ENCODE measurements at places on chromosomes 3 and 15.

- DNase-seq = no peak
Observed at GRCh38 chr15:79978655-79979514, 7.9 kb upstream of the BCL2A1 start.

DNA sequence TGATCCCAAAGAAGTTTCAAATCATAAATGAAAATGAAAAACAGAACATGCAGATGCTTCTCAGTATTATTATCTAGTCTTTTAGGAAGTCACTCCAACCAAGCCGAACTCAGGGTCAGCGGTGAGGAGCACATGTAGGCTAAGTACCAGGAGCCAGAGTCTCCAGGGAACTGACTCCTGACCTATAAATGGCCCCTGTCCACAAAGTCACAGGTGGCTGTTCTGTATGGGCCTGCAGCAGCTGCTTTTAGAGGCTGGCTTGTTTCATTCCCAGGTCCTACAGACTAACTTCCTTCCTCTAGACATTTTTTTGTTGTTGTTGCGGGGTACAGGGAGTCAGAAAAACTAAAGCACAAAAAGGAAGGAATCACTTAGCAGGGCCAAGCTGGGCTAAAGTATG is 54.6 kb downstream of the DAPK2 start:
- DNase-seq = no peak

DNA sequence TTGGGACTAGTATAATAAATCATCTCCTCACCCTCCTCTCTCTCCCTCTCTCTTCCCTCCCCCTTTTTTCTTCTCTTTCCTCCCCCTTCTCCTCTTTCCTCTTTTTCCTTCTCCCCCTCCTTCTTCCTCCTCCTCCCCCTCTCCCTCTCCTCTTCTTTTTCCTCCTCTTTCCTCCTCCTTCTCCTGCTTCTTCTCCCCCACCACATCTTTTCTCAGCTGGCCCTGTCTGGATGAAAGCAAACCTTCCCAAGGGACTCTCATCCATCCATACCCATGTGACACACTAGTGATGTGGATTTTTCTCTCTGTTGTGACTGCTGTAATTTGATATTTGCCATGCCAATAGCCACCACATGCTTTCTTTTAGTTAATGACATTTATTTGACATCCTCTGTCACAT is 127.2 kb downstream of the EBLN2 start:
- DNase-seq = no peak

DNA sequence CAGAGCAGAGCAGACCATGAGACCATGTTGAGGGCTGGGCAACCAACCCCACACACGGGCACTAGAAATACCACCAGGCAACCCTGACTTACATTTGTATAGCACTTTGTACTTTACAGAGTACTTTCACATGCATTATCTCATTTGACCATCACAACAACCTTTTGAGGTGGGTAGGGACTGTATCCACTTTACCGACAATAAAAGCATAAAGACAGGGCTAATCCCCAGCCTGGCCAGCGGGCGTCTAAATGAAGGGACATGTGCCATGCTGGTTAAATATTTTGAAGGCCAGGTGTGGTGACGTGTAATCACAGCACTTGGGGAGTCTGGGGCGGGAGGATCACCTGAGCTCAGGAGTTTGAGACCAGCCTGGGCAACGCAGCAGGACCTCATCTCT is 23.6 kb downstream of the RASGRP1 start:
- no peak for DNase-seq

- DNase-seq = no peak
Observed at GRCh38 chr3:38516669-38517068, 20.5 kb downstream of the EXOG start.

DNA sequence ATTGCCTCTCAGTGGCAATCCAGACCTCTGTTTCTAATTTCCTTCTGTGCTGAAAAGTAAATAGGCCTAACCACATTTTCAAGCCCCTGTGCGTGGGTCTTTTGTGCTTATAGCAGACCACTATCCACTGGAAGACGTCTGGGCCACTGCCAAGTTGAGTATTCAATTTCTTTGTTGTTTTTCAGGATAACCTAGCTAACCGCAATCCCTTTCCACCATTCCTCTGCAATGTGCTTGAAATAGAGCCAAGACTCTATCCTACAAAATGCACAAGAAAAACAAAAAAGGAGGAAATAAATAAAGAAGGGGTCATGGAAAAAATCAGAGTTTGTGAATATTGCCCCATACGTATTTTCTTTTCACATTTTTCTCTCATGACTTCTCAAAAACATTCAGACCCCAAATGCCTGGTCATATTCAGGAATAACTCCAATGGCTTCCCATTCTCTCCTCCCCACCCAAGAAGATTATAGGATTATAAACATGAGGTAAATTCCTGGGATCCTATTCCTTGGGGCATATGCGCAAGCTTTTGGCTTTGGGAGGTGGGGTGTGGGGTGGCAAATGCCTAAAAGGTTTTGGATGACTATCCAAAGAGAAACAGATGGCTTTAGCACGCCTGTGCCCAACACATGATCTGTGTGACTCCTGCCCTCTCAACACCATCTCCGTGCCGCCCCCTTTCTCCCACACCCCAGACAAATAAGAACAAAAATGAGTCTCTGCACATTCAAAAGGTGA is 217.9 kb upstream of the THBS1 start:
- DNase-seq = no peak

DNA sequence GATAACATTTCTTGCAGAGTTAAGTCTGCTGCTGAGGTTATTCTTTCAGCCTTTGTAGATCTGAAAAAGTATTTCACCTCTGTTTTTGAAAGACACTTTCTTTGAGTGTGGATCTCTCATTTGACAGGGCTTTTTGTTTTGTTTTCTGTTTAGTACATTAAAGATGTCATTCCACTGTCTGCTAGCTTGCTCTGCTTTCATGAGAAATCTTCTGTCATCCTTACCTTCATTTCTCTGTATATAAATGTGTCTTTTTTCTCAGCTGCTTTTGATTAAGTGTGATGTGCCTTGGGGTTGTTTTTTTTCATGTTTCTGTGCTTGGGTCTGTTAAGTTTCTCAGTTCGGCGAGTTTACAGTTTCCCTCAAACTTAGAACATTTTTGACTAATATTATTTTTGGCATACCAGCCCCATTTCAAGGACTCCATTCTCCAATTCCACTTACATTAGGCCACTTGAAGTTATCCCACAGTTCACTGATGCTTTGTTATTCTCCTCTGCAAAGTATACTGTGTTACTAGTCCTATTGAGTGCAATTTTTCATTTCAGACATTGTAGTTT is 43.9 kb upstream of the CA12 start:
- DNase-seq = no peak

- no peak for DNase-seq
Observed at GRCh38 chr15:58606577-58607080, 142.9 kb downstream of the ADAM10 start.

GRCh38 chr3:156253150-156253549 is 132.8 kb downstream of the KCNAB1 start:
- no peak for DNase-seq

DNA sequence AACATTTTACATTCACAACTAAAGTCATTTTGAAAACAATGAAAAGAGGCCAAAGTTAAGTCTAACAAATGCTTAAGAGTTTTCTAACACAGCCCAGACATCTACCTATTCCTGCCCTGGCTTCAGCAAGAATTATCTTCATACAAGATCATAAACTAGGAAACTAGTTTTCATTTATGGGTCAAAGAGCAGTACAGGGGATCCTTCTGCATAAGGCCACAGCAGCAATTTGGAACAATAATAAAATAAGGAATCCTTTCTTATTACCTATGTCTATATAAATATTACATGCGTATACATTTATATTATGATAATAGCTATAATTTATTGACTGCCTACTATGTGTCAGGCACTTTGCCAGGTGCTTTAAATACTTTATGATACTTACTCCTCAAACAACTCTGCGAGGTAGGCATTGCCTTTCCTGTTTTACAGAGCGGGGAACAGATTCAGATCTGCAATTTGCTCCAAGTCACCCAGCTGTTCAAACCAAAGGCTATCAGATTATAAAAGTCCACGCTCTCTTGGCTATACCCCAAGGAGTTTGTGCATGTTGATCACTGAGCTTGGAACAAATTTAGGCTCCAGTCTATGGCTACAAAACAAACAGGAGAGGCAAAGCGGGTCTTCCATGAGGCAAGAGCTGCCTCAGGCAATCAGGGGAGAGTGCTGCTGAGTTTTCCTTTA is 196.4 kb downstream of the RORA start:
- no peak for DNase-seq

GRCh38 chr3:68206524-68207117 is 552.2 kb upstream of the SUCLG2 start:
- no peak for DNase-seq

- no peak for DNase-seq
Observed at GRCh38 chr3:196287090-196287439, 461 bp downstream of the PCYT1A start.

DNA sequence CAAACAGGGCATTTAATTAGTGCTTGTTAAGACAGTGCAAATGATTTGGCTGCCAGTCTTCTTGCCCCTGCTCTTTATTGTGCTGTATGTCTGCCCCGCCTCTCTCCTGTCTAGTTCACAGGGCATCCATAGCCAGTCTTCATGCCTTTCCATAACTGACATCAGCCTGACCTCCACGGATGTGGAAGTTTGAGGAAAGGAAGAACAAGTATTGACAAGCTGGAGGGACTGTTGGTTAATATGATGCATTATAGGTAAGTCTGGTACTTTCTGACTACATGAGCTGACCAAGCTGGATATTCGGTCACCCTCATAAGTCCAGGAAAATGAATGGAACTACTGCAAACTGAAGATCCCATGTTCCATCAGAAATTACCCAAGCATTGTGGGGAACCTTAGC is 325.9 kb downstream of the TIGIT start:
- no peak for DNase-seq

DNA sequence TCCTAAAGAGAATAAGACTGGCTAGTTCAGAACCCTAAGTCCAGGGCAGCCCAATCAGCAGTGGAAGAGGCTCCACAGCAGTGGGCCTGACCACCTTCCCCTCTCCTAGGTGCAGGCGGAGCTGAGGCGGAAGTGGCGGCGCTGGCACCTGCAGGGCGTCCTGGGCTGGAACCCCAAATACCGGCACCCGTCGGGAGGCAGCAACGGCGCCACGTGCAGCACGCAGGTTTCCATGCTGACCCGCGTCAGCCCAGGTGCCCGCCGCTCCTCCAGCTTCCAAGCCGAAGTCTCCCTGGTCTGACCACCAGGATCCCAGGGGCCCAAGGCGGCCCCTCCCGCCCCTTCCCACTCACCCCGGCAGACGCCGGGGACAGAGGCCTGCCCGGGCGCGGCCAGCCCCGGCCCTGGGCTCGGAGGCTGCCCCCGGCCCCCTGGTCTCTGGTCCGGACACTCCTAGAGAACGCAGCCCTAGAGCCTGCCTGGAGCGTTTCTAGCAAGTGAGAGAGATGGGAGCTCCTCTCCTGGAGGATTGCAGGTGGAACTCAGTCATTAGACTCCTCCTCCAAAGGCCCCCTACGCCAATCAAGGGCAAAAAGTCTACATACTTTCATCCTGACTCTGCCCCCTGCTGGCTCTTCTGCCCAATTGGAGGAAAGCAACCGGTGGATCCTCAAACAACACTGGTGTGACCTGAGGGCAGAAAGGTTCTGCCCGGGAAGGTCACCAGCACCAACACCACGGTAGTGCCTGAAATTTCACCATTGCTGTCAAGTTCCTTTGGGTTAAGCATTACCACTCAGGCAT is 33.7 kb downstream of the VIPR1 start:
- no peak for DNase-seq
